Mesothelial cell of epicardium (in vitro differentiated cells): ENCODE measurements at places on chromosomes 3 and 15.

- no peak for DNase-seq
Measured at GRCh38 chr3:195212749-195213375, 58.1 kb downstream of the XXYLT1 start.

- no peak for DNase-seq
Measured at GRCh38 chr3:127831723-127832172, 9.4 kb upstream of the MGLL start.

DNA sequence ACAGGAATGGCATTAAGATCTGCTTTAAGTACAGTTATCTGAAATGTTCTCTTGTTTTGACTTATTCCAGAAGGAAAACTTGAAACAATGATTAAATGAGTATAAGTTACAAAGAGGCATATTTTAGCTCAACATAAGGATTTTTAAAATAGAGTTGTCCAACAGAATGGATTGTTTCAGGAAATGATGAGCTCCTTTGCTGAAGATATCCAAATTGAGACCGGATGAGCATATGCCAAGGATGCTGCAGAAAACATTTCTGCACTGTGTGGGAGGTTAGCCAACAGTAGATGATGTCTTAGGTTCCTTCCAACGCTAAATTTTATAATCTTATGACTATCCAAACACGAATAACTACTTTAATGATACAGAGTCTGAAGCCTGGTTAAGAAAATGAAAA is 226.5 kb upstream of the NANOGP8 start:
- DNase-seq = no peak

DNA sequence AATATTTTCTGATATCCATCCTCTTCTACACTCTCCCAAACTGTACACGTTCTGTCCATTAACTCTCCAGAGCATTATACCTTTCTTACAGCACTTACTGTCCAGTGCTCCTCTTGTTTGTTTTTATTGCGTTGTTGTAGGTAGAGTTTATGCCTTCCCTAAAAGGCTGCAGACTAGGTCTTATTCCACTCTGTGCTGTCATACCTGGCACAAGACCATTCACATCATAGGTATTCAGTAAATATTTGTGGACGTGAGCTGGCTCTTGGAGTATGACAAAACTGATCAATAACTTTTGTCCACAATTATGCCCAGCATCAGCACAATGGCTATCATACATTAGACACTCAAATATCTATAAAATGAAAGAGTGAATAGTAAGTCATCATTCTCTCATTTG is 4.4 kb downstream of the HMG20A start:
- DNase-seq = no peak

DNA sequence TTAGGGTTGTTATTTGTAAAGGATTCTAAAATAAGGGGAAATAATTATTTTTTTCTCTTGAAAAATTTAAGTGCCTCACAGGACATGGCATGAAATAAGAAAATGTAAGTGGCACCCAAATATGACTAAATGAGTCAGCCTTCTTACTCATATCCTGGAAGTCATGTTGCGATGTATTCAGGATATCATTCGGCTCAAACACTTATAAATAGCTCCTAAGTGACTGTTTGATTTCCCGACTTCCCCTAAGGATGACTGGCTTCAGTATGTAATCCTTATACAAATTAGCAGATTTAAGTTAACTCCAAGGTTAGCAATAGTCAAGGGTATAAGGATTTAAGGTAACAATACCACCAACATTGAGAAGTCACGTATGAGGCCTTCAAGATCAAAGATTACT is 57.3 kb upstream of the OSTN start:
- DNase-seq = no peak
